NCI-H510A treated with DMSO at 0.1 percent for 48 hours (cell line): ENCODE measurements at places on chromosomes 1 and 21.
A peak's percentile ranks its signal among the peaks of the same experiment; 100 is the strongest.

- no peak for DNase-seq
Measured at GRCh38 chr1:183689762-183690204, 36.7 kb upstream of the APOBEC4 start.

DNA sequence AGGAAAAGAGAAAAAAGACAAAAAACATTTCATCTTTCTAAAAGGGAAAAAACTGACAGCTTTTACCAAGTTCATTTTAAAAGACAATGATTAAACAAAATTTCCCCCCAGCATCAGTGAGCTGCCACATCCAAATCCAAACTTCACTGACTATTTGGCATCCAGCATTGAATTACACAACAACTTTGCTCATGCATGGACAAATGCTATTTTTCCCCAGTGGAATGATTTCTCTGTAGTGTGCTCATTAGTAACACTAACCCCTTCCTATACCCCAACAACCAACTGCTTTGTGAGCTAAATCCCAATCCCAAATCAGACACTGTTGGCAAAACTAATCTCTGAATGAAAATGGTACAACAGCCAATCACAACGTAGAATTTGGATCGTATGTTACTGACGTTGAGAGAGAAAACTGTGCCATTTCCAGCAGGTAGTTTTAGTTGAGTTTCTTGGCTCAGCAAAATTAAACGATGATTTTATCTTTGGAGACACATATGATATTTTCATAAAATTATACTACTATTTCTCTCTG, 37.9 kb downstream of the PIK3R3 start:
- DNase-seq, result no peak

GRCh38 chr1:67601955-67602354, 83.0 kb upstream of the GADD45A start:
- DNase-seq, result no peak

- no peak for DNase-seq
Measured at GRCh38 chr1:59043796-59044195, 253.1 kb upstream of the FGGY start.

GRCh38 chr21:44566403-44566802, 7.1 kb upstream of the KRTAP10-4 start:
- no peak for DNase-seq

- no peak for DNase-seq
Measured at GRCh38 chr1:187034501-187034900, 205.8 kb downstream of the PLA2G4A start.

- no peak for DNase-seq
Measured at GRCh38 chr1:247056071-247056470, 22.5 kb downstream of the ZNF670 start.

DNA sequence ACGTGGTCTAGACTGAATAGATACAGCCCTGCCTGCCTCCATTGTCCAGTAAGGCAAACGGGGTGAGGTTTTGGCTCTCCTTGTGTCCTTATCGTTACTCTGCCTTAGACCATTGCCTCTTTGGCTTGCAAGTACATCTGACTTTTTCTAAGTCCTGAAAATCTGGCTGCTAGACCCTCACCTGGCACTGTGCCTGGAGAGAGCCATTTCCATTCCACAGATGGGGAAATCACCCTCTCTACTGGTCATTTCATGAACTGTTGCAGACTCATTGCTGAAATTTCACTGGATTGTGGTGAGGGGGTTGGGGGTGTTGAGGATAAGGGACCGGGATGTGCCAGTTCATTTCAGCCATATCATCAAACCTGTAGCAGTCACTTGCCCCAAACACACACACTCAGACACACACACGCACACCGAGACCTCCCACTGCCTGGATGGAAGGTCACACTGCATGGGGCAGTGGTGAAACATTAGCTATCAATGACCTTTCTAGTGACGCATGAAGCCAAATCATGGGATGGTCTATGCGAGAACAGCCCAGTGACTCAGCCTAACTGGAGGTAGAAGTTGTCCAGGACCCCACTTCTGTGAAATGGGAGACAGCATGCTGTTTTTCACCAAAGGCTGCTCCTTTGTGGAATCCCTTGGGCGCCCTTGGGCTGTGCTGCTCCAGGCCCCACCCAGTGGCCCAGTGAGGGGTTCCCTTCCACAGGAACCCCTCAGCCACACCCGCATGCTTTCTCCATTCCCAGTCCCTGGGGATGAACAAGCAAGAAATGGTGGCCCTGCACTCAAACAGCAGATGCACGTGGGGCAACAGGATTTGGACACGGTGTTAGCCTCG, 34.9 kb upstream of the VASH2 start:
- DNase-seq, result no peak

- no peak for DNase-seq
Measured at GRCh38 chr21:28444557-28444956, 548.1 kb downstream of the LTN1 start.

DNA sequence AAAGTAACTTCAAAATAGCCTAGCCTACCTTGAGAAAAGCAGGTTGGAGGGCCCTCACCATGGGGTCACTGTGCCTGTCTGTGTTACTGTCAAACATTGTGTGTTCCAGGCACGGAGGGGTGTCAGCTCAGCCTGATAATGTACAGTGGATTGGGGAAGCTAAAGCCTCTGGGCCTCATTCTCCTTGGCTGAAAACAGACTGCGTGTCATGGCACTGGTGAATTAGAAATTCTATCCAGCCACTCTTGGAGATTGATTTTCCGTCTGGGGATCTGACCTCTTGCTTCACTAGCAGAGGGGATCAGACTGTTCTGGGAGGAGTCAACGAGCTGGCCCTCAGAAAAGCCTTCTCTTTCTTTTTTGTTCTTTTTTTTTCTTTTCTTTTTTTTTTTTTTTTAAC, 123.5 kb upstream of the HOOK1 start:
- peak; percentile 50 for DNase-seq

- DNase-seq, result no peak
Measured at GRCh38 chr1:81351864-81352263, 448.9 kb upstream of the ADGRL2 start.

DNA sequence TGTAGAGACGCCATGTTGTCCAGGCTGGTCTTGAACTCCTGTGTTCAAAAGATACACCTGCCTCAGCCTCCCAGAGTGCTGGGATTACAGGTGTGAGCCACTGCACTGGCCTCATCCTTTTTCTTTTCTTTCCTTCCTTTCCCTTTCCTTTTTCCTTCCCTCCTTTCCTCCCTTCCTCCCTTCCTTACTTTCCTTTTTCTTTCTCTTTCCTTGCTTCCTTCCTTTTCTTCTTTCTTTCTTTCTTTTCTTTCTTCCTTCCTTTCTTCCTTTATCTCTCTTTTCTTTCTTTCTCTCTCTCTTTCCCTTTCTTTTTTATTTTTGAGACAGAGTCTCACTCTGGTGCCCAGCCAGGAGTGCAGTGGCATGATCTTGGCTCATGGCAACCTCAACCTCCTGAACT, 5.8 kb downstream of the FAM229A start:
- no peak for DNase-seq

DNA sequence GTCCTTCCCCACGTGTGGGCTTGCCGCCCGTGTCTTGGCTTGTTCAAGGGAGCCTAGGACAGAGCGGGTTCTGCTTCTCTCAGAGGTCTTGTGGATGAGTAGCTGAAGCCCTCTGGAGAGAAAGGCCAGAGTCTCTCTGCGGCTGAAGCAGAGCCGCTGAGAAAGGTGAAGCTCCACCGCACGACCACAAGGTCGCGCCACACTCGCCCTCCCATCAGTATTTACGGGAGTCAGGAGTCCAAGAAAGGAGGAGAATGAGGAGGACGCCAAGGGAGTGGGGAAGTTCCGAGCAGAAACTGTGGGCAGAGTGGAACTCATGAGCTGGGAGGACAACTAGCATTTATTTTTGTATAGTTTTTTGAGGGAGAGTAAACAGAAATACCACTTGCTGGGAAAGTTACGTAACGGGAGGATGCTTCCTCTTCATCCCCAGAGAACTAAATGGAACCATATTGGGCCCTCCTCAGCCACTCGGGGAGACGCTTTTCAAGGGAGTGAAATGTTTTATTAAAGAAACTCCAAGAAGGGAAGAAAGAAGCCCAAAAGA, 51.6 kb upstream of the HAO2 start:
- DNase-seq, result no peak

- DNase-seq, result no peak
Measured at GRCh38 chr1:235108876-235109275, 19.8 kb downstream of the TOMM20 start.

- no peak for DNase-seq
Measured at GRCh38 chr1:97877307-97877706, 43.5 kb downstream of the DPYD start.

GRCh38 chr1:162285149-162285561, 91.5 kb downstream of the SPATA46 start:
- peak; percentile 56 for DNase-seq

DNA sequence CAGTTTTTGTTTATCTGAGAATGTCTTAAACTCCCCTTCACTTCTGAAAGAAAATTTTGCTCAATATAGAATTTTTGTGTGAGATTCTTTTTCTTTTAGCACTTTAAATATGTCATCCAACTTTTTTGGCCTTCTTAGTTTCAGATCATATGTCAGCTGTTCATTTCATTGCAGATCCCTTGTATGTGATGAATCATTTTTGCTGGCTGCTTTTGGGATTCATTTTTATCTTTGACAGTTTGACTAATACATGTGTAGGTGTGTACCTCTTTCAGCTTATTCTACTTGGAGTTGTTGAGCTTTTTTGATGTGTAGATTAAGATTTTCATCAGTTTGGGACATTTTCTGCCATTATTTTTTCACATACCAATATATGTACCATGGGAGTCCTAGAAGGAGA, 156.8 kb downstream of the FASLG start:
- DNase-seq, result no peak

DNA sequence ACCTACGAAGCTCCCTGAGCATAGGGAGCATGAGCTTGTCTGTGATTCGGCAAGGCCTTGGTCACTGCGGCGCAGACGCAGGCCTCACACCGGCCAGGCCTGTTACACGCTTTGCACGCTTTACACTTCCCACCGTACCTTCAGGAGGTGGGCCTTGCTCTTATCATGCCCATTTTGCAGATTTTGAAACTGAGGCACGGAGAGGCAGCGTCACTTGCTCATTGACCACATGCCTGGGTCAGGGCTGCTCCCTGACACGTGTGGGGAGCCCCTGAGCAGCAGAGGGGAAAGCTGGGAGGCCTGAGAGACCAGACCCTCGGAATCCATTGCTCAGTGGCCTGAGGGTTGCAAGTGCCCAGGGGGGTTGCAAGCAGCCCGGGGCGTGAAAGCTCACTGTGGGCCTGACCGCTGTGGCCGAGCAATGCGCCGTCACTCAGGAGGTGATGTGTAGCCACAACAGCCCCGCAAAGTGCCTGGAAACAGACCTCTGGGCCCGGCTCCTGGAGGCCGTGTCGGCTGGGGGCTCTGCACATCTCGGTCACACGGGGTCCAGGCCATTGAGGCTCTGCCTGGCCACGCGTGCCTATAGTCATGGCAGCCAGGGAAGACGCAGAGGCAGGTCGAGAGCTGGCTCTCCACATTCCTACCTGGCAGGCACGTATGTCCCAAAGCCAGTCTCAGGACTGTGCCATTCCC, 6.9 kb downstream of the ARHGEF16 start:
- DNase-seq, result no peak

DNA sequence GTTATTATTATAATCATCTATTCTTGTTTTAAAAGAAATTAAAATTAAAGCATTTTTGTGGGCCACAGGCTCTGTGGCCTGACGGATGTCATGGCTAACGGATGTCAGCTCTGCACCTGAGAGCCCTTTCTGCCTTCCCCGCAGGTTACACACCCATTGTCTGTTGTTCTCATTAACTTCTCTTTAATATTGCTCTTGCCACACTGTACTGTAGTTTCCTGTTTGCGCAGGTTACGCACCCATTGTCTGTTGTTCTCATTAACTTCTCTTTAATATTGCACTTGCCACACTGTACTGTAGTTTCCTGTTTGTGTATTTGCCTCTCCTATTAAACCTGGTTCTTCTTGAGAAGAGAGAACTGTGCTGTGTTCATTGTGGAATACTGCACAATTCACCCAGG, 294.4 kb upstream of the PLXNA2 start:
- DNase-seq, result peak; percentile 40

DNA sequence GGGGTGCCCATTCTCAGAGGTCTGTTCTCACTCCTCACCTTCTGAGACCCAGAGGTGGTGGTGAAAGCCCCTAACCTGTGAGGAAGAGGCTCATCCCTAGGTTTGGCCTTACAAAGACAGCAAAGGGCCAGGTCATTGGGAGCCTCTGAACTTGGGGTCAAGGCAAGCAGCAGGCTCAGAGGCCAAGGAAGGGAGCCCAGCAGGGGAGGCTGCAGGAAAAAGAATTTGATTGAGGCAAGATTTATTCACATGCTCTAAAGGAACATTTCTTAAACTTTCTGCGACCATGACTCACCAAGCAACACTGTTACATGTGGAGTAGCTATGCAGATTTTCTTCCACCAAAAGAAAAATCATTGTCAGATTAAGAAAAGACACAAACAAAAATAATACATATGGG, 132.5 kb upstream of the SYT6 start:
- DNase-seq, result no peak

DNA sequence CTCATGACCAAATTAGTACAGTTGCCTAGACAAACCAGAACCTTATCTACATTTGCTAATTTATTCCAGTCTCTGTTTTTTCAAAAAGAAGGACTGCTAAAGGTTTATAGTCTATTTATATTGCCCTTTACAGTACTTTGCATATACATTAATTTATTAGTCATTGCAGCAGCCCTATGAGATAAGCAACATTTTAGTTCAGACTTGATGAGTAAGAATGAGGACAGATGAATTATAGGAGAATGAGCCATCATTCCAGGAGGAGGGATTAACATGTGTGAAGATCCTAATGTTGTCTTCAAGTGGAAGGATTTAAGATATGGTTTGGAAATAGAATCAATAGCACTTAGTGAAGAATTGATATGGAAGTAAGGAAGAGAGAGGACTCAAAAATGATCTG, 152.4 kb downstream of the KCTD3 start:
- no peak for DNase-seq

- no peak for DNase-seq
Measured at GRCh38 chr1:1264868-1265272, 8.8 kb downstream of the UBE2J2 start.

- DNase-seq, result peak; percentile 61
Measured at GRCh38 chr1:22750685-22751051, 40.0 kb downstream of the EPHB2 start.

DNA sequence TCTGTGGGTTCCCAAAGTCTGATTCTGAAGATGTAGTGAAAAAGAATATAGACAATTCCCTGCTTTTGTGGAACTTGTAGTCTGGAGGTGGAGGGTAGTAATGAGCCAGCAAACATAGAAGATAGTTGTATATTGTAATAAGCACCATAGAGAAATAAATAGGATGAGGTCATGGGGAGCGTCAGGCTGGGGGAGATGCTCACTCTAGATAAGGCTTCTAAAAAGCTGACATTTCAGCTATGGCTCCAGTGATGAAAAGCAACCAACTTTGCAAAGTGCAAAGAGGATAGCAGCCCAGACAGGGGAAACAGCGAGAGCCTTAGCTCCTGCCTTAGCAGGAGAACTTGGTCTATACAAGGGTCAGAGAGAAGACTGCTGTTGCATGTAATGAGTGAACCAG, 98.0 kb upstream of the RALGPS2 start:
- DNase-seq, result no peak

DNA sequence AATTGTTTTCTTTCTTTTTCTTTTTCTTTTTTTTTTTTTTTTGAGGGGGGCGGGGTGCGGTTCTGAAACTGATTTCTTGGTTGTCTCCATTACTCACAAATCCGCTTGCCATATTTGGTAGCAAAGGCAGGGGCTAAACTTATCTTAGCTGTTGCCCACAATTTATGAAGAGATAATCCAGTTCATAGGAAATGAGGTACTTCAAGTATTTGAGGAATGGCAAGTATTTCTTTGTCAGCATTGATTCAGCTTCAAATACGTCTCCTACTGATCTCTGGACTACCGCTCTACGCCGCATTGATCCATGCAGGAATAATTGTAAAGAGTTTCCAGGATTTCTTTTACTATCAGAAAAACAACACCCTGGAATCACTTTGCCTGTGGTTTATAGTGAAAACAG, 289.2 kb upstream of the DPYD start:
- DNase-seq, result no peak
